Caco-2 (cell line): ENCODE measurements at places on chromosomes 16 and 17. TPM values are rescaled to one million over a fixed set of nuclear protein-coding genes. Genes with fewer than 3 reads are reported as not detected.

TRPV3 gene
- total RNA-seq = 8.4 and 8.9 TPM in 2 replicates

FAM234A gene
- 71.7 and 77.7 TPM in 2 replicates for total RNA-seq

KIF18B gene
- 63.6 and 68.4 TPM in 2 replicates for total RNA-seq

PTX4 gene
- not detected in 2 replicates for total RNA-seq

AURKB gene
- 82.8 and 89.4 TPM in 2 replicates for total RNA-seq

DNA sequence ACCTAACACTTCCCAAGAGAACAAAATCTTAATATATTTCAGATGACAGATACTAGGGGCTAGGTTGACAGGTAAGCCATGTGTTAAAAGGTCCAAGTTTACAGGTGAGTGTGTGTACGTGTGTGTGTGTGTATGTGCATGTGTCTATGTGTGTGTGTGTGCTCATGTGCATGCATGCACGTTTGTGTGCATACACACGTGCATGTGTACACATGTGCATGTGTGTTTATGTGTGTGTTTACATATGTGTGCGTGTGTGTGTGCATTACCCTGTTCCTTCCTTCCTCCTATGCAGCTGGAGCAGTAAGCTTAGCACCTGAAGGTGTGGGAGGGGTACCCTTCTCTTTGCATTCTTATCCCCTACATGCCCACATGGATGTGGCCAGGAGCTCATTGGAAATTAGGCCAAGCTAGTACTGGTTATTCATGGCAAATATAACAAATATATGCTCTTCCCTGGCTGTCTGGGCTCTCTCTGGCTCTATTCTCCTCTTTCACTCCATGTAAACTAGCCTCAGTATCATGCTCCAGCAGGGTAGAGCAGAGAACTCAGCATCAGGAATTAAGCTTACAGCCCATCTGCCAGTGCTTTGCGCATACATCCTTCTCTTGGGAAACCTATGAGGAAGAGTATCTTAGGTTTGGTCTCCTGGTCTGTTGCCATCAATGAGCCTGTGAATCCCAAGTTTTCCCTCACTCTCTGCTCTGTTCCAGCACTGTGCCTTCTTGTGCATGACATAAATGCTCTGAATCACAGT is 258.0 kb upstream of the MYOCD start:
- DNase-seq = no peak

GRCh38 chr17:79220713-79221291 is 146.2 kb downstream of the ENGASE start:
- DNase-seq = no peak

- peak; percentile 38 for DNase-seq
Measured at GRCh38 chr16:66166490-66166889, 200.0 kb upstream of the CDH5 start.

DNA sequence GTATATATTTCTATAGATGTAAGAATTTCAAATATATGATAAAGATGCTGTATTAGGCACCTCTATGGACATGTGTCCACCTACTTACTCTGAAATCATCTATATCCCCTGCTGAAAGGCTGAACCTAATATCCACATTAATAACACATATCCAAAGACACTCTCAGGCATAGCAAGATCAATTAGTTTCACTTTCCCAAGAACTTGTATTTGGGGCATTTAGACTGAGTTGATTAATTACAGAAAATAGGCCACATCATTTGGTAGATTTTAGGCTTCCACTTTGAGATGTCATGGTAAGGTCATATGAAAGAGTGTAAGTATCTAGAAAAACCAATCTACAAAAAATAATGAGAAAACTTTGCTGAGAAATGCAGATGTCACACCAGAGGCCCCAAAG is 45.1 kb downstream of the BRIP1 start:
- DNase-seq = no peak
